CD4-positive, alpha-beta memory T cell (primary cell): ENCODE measurements at places on chromosomes 11 and 22. TPM values are rescaled to one million over a fixed set of nuclear protein-coding genes. Genes with fewer than 3 reads are reported as not detected.

DNA sequence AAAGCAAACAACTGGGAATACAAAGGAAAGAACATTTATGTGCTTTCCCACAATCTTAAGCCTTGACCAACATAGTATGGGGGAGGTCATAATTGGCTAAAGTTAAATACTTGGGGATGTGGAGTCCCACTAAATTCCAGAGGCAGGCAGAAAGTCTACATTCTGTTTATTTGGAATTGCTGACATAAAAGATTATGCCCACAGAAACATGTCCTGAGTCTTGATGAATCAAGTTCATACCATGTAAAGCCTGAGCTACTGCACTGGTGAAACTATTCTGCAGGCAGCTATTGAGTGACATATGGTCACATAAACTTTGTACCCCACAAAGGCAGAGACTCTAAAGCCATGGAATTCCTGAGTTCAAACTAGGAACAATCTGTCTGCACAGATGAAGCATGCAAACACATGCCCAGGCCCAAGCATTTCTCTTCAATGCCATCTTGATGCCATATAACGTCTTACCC, 69.9 kb upstream of the CHRM4 start:
- peaks cover 4% of the 10 kb centered on the region for H3K4me1 ChIP-seq
- H3K36me3 ChIP-seq, result no peaks in the 10 kb centered on the region
- H3K27me3 ChIP-seq, result no peaks in the 10 kb centered on the region
- no peak overlapping the region for H3K4me3 ChIP-seq

DNA sequence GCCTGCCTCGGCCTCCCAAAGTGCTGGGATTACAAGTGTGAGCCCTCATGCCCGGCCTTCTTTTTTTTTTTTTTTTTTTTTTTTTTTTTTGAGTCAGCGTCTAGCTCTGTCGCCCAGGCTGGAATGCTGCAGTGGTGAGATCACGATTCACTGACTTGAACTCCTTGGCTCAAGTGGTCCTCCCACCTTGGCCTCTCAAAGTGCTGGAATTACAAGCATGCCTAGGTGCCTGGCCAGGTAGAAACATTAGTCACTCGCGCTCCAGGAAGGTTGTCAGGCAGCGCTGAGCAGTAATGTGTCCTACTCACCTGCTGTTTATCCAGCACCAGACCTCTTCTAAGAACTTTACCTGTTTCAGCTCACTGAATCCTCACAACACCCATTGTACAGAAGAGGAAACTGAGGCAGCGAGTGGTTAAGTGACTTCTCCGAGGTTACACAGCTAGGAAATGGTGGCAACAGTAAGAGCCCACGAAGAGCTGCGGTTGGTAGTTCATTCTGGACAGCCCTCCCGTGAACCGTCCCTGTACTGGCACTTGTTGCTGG, 496 bp upstream of the CST6 start:
- DNase-seq, result no peak
- no peak overlapping the region for H3K4me3 ChIP-seq
- peaks cover 13% of the 10 kb centered on the region for H3K27me3 ChIP-seq
- H3K4me1 ChIP-seq, result no peaks in the 10 kb centered on the region
- no peaks in the 10 kb centered on the region for H3K36me3 ChIP-seq
- no peak overlapping the region for H3K27ac ChIP-seq

GRCh38 chr11:22179626-22180025, 13.3 kb upstream of the ANO5 start:
- no peaks in the 10 kb centered on the region for H3K27me3 ChIP-seq
- no peak overlapping the region for H3K4me3 ChIP-seq
- no peaks in the 10 kb centered on the region for H3K4me1 ChIP-seq
- no peak for DNase-seq

DNA sequence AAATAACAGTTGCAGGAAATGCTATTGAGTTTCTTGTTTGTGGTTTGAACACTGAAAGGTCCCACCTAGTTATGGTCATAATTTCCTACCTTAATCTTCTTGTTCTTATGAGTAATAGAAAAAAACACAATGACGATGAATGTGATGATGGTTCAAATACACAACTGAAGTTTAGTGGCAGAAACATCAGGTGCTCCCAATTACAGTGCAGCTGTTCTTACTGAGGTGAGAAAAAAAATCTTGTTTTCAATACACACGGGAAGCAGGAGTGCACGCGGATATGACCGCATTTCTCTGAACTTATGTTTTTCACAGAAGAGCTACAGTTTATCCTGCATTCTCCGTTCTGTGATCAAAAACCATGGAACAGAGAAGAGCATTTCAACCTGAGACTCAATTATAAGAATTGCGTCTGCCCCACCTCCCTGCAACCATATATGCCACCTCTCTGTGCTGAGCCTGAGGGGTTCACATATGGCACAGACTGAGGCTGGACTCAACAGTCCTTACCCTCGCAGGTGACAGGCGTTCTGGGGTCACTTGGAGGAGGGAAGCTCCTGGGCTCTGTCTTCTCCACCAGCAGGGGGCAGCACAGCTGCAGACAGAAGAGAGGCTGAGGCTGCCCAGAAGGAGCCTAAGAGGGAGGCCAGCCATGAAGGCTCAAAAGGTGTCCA, 99.7 kb upstream of the IGLL5 start:
- no peak overlapping the region for H3K4me3 ChIP-seq
- no peaks in the 10 kb centered on the region for H3K27me3 ChIP-seq
- H3K27ac ChIP-seq, result peak overlapping the region; percentile 49

DNA sequence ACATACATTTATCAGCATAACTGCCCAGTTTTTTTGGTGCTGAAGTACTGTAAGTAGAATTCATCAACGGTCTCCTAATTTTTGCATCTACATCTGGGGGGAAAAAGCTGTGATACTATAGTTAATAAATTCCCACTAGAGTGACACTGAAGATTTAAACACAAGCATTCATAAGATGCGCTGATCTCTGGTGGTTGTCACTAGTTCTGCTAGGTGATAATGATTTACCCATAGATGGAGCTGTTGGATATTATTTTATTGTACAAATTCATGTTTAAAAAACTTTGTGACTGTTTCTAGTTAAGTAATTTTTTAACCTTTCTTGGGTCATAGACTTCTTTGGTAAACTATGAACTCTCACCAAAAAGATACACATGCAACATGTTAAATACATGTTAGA, 106.6 kb downstream of the EMSY start:
- H3K4me1 ChIP-seq, result no peaks in the 10 kb centered on the region
- H3K27ac ChIP-seq, result no peak overlapping the region
- no peak overlapping the region for H3K4me3 ChIP-seq
- DNase-seq, result no peak
- H3K36me3 ChIP-seq, result no peaks in the 10 kb centered on the region

- DNase-seq, result no peak
- H3K36me3 ChIP-seq, result no peaks in the 10 kb centered on the region
- H3K27ac ChIP-seq, result no peak overlapping the region
- H3K4me1 ChIP-seq, result no peaks in the 10 kb centered on the region
Measured at GRCh38 chr11:123184531-123184930, 10.5 kb downstream of the CLMP start.

DNA sequence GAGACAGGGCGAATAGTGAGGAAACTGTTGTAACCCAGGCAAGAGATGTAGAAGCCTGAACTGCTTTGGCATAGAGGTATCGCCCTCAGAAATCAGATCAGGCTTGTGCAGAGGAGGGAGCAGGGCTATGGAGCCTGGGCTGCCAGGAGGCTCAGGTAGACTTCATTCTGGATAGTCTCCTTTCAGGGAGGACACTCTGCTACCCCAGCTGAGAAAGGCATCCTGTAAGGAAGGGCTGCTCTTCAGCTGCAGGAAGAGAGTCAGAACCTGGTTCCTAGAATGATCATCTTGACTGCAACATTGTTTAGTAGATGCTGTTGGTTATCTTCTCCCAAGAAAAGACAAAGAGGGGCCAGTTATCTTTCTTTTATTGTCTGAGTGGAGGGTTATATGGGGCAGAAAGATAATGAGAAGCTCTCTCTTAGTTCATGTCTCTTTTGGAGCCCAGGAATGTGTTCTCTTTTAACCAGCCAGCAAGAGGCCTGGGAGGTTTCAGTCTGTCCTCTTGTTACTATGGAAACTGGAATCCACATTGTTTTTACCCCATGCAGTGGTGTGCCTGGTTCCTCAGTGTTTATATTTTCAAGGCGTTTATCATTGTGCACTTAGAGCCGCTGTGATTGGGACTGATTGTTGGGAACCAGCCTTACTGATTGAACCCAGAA, 95.7 kb downstream of the STIM1 start:
- H3K4me3 ChIP-seq, result no peak overlapping the region
- H3K27me3 ChIP-seq, result no peaks in the 10 kb centered on the region
- H3K4me1 ChIP-seq, result peaks cover 98% of the 10 kb centered on the region
- DNase-seq, result peak; percentile 47
- H3K36me3 ChIP-seq, result no peaks in the 10 kb centered on the region
- H3K27ac ChIP-seq, result peak overlapping the region; percentile 39

DNA sequence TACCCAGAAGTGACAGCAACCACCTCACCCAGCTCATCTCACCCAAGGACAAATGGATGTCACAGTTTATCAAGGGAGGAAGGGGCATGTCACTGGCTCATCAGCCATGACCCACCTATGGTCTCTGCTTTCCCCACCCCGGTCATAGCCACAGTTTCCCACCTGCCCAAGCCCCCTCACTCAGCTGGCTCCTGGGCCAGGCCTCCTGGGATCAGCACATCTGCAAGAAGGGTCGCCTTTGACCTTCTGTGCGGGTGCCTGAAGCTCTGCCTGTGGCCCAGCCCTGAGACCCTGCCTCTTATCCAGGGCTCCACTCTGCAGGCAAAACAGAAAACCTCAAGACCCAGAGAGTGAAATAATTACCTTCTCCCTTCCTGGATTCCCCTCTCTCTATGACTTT, 236.4 kb downstream of the BUD13 start:
- H3K36me3 ChIP-seq, result no peaks in the 10 kb centered on the region
- no peaks in the 10 kb centered on the region for H3K4me1 ChIP-seq
- no peak for DNase-seq
- H3K27ac ChIP-seq, result no peak overlapping the region
- peaks cover 3% of the 10 kb centered on the region for H3K27me3 ChIP-seq
- H3K4me3 ChIP-seq, result no peak overlapping the region

GRCh38 chr22:36818010-36818642, 1.3 kb upstream of the PVALB start:
- H3K4me3 ChIP-seq, result no peak overlapping the region
- no peak for DNase-seq
- H3K27me3 ChIP-seq, result peaks cover 33% of the 10 kb centered on the region
- H3K36me3 ChIP-seq, result no peaks in the 10 kb centered on the region
- no peak overlapping the region for H3K27ac ChIP-seq

GRCh38 chr11:2090172-2091111, 48.7 kb downstream of the IGF2 start:
- no peak for DNase-seq
- no peak overlapping the region for H3K27ac ChIP-seq
- peaks cover 15% of the 10 kb centered on the region for H3K4me1 ChIP-seq

DNA sequence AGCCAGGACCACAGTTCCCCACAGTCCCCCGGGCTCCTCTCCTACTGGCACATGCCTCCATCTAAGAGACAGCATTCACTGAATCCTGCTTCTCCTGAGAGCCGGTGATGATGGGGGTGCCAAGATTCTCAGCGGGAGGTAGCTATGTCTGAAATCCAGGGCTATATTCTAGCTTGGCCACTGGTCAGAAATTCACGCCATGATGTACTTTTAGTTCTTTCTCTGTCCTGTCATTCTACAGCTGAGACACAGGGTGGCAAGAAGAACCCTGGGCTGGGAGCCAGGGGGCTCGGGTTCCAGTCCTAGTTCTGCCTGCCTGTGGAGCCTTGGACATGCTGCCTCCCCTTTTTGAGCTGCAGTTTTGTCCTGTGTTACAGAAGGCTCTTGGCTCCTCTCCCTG, 59.2 kb upstream of the PHOX2A start:
- no peak overlapping the region for H3K27ac ChIP-seq
- H3K36me3 ChIP-seq, result peaks cover 16% of the 10 kb centered on the region
- H3K4me3 ChIP-seq, result no peak overlapping the region
- H3K27me3 ChIP-seq, result no peaks in the 10 kb centered on the region
- DNase-seq, result no peak

DNA sequence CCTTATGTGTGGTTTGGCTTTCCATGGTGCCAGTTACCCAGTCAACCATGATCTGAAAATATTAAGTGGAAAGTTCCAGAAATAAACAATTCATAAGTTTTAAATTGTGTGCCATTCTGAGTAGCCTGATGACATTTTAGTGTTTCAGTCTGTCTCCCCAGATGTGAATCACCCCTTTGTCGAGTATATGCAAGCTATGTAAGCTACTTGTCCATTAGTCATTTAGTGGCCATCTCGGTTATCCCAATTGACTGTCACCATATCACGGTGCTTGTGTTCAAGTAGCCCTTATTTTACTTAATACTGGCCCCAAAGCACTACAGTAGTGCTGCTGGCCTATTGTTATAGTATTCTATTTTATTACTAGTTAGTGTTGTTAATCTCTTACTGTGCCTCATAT, 44.9 kb downstream of the ATG16L2 start:
- H3K4me3 ChIP-seq, result no peak overlapping the region
- no peaks in the 10 kb centered on the region for H3K27me3 ChIP-seq
- H3K27ac ChIP-seq, result no peak overlapping the region

GRCh38 chr11:76455331-76455730, 10.5 kb downstream of the EMSY start:
- no peak overlapping the region for H3K4me3 ChIP-seq
- H3K4me1 ChIP-seq, result no peaks in the 10 kb centered on the region
- no peak for DNase-seq
- H3K36me3 ChIP-seq, result peaks cover 22% of the 10 kb centered on the region
- no peak overlapping the region for H3K27ac ChIP-seq
- H3K27me3 ChIP-seq, result no peaks in the 10 kb centered on the region

DNA sequence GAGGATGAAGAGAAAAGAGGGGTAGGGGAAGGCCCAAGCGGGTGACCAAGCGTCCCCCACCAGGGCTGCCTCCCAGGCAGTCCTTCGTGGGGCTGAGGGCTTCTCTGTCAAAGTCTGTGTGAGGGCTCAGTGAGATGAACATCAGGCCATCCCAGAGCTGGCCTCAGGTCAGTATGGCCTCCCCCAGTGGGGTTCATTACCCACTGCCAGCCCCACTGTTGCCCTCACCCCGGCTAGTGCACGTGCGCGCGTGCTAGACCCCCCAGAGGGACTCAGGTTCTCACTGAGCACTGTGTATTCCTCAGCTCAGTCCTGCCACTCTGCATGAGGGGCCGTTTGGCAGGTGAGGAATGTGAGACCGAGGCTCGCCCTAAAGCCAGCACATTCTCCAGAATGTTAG, 3.3 kb downstream of the KDELR3 start:
- no peaks in the 10 kb centered on the region for H3K36me3 ChIP-seq
- no peak overlapping the region for H3K27ac ChIP-seq
- H3K4me1 ChIP-seq, result peaks cover 5% of the 10 kb centered on the region
- H3K27me3 ChIP-seq, result peaks cover 7% of the 10 kb centered on the region
- no peak overlapping the region for H3K4me3 ChIP-seq

- H3K36me3 ChIP-seq, result no peaks in the 10 kb centered on the region
- peak within 1 kb of the TSS; percentile 53 for H3K27ac ChIP-seq
Measured at GRCh38 chr11:47980088-47980906, at the start of gene PTPRJ. Gene PTPRJ, plus strand, starts transcription at chr11:47980559. Its CDS starts 354 bp downstream, at chr11:47980913.

The PAAF1 gene
- 19.1 TPM for total RNA-seq

The NRXN2 gene
- total RNA-seq, result not detected

The SEPTIN3 gene
- total RNA-seq, result 0.36 TPM

The HTATIP2 gene
- total RNA-seq, result 45.3 TPM

The TYMP gene
- total RNA-seq, result 18.0 TPM

The SLC22A12 gene
- not detected for total RNA-seq

The OR5AK2 gene
- not detected for total RNA-seq

The SPI1 gene
- total RNA-seq, result 4.8 TPM

The LRRC55 gene
- total RNA-seq, result not detected

The CRACR2B gene
- not detected for total RNA-seq

The ARHGAP8 gene
- total RNA-seq, result 0.67 TPM
